Mammary epithelial cell (primary cell): ENCODE measurements at places on chromosomes 5 and 9.

- DNase-seq, result peak; percentile 58
Measured at GRCh38 chr9:14271093-14271673, 42.8 kb downstream of the NFIB start.

- no peak for DNase-seq
Measured at GRCh38 chr9:6029604-6030274, 14.3 kb upstream of the RANBP6 start.

GRCh38 chr5:172661526-172661925, 20.5 kb downstream of the NEURL1B start:
- no peak for DNase-seq

GRCh38 chr5:145931718-145932117, 4.7 kb upstream of the SH3RF2 start:
- no peak for DNase-seq

DNA sequence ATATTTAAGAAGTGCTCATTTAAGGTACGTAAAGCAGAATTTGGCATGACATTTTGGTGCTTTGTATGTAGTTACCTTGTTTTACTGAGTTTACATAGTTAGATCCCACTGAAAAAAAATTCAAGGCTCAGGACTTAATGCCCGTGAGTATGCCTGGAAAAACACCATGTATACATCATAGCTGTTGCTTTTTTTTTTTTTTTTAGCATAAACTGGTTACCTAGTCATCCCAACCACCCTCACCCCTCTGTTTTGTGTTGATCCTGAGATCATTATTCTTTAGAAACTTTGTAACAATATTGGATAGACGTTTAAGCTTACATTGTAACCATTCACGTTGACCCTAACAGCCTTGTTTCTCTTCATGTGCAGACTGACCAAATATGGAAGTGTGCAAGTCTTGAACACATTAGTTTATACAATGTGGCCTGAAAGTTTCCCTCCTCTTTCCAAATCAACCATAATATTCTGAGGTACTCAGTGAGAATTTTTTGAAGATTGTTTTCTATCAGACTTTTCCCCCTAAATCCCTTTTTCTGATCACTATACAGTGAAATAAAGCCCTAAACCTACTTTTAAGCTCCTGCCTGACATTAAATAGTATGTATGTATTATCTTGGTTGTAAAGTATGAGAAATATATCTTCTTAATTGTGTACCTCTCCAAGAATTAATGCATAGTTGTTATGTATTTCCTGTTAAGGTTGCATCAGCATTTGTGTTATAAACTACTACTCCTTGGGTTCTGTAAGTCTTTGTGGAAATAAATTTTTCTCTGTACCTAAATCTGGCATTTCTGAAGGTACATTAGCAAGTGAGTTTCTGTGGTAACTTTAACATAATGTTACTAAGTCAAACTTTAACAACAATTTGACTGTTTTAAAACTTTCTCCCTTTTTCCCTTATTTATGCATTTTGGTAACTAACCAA, 4.4 kb downstream of the RABGAP1 start:
- no peak for DNase-seq

- DNase-seq, result peak; percentile 67
Measured at GRCh38 chr9:69122082-69122548, 52.0 kb upstream of the TJP2 start.

DNA sequence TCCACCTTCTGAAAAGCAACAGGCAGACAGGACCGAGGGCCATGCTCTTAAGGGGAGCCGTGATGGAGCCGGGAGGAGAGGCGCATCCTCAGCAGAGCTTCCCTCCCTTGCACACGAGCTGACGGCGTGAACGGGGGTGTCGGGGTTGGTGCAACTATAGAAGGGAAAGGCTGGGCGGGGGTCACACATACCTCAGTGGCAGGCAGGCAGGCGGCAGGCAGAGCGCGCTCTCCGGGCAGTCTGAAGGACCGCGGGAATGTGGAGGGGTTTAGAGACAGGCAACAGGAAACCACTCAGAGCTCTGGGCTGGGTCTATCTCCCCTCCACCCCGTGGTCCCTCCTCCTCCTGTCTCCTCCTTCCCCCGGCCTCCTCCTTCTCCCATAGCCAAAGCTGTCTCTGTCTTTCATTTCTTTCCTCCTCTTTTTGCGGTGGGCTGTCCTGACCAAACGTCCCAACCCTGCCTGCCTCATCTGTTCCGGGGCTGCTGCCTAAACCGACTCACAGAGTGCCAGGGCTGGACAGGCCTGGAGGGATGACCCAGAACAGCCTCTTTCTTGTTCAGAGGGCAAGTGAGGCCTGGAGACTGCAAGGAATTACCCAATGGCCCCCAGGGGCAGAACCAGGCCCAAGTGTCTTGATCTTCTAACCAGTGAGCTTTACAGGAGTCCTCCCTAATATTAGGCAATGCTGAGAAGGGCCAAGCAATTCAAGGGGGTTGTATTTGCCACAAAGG, at the start of gene SPARC:
TSS of gene SPARC (minus strand) at position 242 of the 734 bp plus-strand sequence. CDS start 10,727 bp downstream, outside the sequence.
- DNase-seq, result peak; percentile 80
